ENCODE measurements at places on chromosomes 1 and 21. TPM values are rescaled to one million over a fixed set of nuclear protein-coding genes. Genes with fewer than 3 reads are reported as not detected.
A peak's percentile ranks its signal among the peaks of the same experiment; 100 is the strongest.

GRCh38 chr21:45993210-45994085 lies 11.9 kb downstream of the COL6A1 start:
- peak; percentile 3 for DNase-seq

DNA sequence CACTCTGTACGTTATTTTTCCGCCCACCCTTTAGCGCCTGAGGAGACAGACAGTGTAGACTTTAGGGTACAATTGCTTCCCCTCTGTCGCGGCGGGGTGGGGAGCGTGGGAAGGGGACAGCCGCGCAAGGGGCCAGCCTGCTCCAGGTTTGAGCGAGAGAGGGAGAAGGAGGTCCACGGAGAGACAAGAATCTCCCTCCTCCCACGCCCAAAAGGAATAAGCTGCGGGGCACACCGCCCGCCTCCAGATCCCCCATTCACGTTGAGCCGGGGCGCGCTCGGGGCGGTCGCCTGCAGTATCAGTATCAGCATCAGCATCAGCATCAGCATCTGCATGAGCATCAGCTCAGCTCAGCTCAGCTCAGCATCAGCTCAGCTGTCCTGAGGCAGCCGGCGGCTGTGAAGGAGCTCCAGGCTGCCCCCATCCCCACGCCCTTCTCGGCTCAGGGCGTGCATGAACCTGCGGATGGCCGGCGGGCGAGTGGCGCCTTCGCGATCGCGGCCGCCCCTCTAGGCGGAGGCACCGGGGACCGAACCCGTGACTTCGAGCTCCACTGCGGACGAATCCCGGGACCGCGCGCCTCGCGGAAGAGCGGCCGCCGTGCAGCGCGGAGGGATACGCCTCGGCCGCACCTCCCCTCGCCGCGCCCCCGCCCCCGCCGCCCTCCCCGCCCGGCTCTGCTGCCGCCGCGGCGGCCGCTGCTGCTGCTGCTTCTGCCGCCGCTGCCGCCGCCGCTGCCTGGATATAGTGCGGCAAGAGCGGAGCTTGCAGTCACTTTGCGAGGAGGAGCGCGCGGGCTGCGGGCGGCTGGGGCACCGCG lies at the start of gene NCAM2:
Gene NCAM2, plus strand, starts transcription at position 774 of the 820 bp plus-strand sequence.
- DNase-seq, result peak; percentile 79

ADAMTSL4 gene
- 0.36 TPM for total RNA-seq

KRTAP10-1 gene
- not detected for total RNA-seq

DNA sequence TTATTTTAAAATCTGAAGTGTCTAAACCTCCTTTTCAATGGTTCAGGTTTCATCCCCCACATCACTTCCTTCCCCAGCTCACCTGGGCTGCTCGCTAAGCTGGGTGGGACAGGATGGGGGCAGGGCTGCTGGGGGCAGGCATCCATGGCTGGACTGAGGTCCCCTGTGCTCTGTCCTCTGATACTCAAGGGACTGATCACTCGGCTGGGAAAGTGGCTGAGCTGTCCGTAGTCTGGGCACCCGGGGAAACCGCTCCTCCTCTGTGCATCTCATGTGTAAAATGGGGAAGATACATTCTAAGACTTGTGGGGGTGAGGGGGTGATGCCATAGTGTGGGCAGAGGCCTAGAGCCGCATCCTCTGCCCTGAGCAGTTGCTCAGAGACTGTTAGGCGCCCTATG lies 411.2 kb downstream of the MATN1 start:
- no peak for DNase-seq

CRTC2 gene
- 69.9 TPM for total RNA-seq

DNA sequence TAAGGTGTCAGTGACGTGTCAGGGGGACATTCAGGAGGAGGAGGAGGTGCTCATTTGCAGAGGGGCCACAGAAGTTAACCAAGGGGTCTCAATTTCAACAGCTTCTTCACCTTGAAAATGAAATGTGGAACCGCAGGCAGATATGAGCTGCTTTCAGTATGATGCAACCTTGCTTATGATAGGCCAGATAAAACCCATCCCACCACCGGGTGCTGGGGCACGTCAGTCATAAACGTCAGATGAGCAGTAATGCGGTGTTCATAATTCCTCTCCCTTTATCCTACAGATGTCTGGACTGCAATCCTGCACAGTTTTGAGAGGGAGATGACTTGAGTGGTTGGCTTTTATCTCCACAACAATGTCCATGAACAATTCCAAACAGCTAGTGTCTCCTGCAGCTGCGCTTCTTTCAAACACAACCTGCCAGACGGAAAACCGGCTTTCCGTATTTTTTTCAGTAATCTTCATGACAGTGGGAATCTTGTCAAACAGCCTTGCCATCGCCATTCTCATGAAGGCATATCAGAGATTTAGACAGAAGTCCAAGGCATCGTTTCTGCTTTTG lies 1.7 kb downstream of the PTGFR start:
- no peak for DNase-seq

- DNase-seq, result no peak
Observed at GRCh38 chr1:31757204-31757679, 6.9 kb downstream of the ADGRB2 start.

S1PR1 gene
- total RNA-seq, result 79.1 TPM

DNA sequence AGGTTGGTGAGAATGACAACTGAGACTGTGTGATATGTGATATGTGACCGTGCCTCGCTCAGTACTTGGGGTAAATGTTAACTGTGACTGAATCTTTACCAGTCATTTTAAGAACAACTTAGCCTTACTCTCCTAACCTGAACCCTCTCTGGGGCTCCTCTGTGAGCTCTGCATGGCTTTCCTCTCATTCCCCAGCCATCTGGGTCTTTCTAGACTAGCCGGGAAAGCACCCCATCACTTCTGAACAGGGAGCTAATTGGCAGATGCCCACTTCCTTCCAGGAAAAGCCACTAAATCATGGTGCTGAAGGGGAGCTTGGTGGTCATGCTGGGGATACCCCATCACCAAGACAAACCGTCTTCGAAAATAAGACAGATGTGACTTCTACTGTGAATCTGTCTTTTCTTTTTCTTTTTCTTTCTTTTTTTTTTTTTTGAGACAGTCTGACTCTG lies 16.5 kb upstream of the FOXO6 start:
- no peak for DNase-seq

SLC35E2B gene
- total RNA-seq, result 140 TPM

- DNase-seq, result no peak
Observed at GRCh38 chr1:164991763-164992314, 364.7 kb downstream of the LMX1A start.

DNA sequence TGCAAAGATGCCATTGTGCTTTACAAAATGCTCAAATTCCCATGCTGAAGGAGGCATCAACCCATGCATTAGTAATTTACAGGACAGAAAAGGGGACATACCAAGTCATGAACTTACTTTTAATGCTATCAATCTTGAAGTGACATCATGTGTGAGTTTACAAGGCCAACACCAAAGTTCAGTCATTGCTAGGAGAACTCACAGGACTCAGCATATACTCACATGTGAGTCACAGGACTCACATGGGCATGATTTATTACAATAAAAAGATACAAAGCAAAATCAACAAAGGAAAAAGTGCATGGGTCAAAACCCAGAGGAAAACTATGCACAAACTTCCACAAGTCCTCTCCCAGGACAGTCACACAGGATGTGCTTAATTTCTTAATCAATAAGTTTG lies 1656.0 kb downstream of the MRPL39 start:
- no peak for DNase-seq

GRCh38 chr1:87333692-87334347 lies 5.1 kb downstream of the LMO4 start:
- no peak for DNase-seq

KCNH1 gene
- 0.10 TPM for total RNA-seq

ILDR2 gene
- 1.2 TPM for total RNA-seq

DNA sequence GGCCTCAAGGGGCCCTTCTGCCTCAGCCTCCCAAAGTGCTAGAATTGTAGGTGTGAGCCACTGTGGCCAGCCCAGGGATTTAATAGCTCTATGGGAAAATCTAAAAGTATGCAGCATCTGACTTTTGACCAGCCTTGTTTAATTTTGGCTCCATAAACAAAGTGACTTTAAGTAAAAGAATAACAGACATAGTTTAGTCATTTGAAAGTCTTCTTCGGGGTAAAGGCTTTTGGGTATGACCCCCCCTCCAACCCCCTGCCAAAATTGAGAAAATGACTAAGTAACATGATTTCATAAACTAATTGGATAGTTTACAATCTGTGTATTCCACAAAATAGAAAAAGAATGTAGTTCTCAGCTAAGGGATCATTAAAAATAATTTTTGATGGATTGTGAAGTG lies 17.0 kb downstream of the GPBP1L1 start:
- no peak for DNase-seq

DNA sequence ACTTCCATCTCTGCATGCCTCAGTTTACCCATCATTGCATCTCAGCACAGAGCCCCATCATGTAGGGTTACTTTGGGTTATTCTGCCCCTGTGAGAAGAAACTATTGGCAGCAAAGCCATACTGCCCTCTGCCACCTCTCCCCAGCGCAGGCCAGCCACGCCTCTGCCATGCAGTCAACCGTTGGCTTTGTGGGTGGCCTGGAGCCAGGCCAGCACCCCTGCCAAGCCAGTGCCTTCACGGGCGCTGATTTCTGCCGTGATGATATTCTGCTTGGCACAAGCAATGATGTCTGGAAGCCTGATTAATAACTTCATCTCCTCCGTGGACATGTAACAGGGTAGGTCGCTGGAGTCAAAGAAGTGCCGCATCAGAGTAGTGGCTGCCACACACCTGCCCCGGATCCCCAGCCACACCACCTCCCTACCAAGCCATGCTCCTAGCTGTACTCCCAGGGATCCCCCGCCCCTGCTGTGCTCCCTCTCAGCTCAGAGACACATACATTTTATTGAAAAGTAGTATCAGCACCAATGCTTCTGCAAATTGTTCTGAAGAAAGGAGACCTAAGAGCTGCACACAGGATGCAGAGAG lies 15.0 kb upstream of the CEP85 start:
- DNase-seq, result no peak

S100A14 gene
- not detected for total RNA-seq

- no peak for DNase-seq
Observed at GRCh38 chr1:104380003-104380402, 630.3 kb downstream of the AMY1C start.

DNA sequence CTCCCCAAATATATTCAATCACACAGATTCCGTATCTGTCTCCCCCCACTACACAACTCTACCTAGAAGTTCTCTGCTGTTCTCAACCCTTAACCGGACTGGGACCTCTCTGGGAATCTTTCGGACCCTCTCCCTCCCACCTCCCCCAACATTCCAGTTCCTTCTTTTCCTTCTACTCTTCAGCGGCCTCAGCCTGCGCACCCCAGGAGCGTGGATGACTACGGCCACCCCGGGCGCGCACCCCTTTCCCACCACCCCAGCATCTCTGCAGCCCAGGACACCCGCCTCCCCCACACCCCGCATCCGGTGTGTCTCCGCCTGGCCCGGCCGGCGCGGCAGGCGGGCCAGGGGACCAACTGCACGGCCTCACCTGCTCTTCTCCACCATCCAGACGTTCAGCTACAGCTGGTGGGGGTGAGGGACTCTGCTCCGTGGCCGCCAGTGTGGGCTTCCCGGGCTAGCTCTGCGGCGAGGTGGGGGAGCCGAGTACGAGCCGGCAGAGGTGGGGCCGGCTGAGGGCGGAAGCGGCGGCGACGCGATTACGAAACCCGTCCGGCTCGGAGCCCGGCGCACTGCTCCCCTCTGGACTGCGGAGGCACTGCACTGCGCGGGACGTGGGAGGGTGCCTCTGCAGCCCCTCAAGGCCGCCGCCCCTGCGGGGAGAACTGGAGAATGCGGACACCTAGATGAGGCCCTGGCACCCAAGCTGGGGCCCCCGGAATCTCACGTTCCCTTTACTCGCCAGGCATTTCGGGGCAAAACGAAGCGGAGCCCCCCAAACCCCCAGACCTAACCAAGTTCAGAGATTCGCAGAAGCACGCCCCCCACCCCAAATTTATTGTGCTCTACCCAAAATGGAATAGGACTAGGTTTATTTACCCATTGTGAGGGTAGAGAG lies at the start of gene CDC42SE1:
Gene CDC42SE1, minus strand, starts transcription at position 514 of the 898 bp plus-strand sequence. CDS start 3,892 bp downstream, outside the sequence.
- peak; percentile 88 for DNase-seq

- DNase-seq, result no peak
Observed at GRCh38 chr1:205012391-205013140, 30.4 kb upstream of the CNTN2 start.

DNA sequence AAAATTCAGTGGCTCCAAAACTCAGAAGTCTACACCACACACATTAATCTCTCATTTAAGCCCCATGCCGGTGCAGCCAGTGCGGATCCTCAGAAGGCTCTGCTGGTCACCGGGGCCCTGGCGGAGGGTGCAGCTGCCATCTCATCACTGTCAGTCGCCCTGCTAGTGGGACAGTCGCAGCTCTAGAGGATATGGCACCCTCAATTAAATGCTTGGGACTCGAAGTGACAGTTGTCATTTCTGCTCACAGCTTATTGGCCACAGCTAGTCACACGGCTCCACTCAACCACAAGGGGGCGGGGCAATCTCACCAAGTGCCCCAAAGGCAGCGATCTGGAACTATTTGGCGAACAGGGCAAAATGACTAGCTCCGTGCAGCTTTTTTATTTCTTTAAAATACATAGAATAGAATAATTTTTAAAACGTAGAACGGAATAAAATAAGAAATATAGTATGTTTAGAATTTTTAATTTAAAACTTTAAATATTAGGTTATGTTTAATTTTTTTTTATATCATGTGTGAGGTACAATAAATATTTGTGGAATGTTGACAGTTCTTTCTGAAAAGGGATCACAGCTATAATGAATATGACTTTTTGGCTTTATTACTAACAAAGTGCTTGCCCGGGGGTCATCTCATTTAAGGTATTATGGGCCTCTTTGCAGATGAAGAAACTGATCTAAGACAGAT lies 8.0 kb upstream of the MAN1C1 start:
- peak; percentile 81 for DNase-seq

- DNase-seq, result no peak
Observed at GRCh38 chr1:39755965-39756659, 15.0 kb downstream of the OXCT2 start.

DNA sequence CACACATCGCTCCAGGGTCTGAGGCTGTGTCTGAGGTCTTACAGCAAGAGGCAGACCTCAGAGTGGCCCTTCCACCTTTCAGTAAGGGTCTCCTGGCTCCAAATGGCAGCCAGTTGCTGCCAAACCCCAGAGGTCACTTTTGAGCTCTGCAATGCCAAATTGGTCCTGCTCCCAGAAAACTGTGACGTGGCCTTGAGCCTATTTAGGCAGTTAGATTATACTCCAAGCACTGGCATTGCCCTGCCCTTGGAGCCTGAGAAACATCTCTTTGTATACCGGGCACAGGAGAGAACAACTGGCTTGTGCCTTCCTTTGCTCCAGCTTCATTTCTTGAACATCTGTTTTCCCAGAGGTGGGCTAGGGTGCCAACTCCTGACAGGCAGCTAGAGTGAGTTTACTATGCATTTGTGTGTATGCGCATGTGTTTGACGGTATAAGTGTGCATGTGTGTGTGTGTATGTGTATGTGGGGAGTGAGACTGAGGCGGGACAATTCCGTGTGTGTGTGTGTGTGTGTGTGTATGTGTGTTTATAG lies 134.5 kb downstream of the IER5 start:
- no peak for DNase-seq

Measured in endothelial cell (in vitro differentiated cells).